ENCODE measurements at places on chromosomes 6 and 20.
A peak's percentile ranks its signal among the peaks of the same experiment; 100 is the strongest.

DNA sequence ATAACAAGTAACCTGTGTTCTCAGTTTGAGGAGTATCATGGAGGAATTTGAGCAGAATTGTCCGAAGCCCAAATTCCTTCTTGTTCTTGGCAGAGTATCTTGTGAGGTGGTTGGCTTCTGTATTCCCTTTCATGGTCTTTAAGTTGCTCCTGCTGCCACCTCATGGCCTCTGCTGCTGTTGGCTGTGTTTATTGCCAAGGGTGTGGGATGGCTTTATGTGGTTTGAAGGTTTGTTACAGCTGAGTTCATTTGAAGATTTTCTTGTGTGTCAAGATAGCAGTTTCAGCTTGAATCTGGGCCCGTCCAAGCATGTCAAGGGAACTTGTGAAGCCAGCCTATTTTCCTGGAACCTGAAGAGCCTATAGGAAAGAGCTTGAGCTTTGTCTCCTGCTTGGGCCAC lies 20.2 kb upstream of the TTK start:
- no peak for DNase-seq

DNA sequence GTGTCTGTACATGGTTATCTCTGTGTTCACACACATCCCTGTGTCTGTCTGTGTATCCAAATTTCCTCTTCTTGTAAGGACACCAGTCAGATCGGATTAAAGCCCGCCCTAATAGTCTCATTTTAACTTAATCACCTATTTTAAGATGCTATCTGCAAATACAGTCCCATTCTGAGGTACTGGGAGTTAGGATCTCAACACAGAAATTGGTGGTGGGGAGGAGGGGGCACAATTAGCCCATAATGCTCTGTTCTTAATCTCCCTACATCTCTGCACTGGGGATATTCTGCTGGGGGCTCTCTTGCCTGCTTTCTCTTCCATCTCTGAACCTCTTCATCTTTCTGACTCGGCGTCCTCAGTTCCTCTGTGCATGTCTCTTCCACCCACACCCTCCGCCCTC lies 320.7 kb downstream of the CDC5L start:
- no peak for DNase-seq

DNA sequence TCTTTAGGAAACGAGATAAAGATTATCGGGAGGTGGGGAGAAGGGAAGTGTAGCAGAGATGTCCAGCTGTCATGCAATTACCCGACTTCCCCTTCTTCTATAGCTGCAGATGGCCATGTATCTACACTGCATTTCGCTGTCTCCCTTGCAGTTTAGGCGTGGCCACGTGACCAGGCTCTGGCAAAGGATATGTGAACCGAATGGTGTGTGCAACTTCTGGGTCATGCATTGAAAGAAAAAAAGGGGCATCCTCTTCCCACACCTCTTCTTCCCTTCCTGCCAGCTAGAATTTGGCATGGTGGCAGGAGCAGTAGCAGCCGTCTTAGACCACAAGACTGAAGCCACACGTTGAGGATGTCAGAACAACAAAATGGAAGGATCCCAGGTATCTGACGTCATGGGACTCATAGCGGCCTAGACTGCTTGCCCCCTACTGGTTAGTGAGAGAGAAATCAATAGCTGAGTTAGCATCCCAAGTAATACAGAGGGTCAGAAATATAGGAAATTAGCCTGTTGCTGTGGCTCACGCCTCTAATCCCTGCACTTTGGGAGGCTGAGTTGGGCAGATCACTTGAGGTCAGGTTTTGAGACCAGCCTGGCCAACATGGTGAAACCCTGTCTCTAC lies 32.8 kb downstream of the TCF15 start:
- no peak for DNase-seq

GRCh38 chr6:3912361-3913076 lies 63.3 kb downstream of the FAM50B start:
- no peak for DNase-seq

- DNase-seq, result no peak
Measured at GRCh38 chr20:12824328-12825225, 184.2 kb upstream of the SPTLC3 start.

GRCh38 chr6:43712579-43712978 lies 25.0 kb upstream of the MRPS18A start:
- no peak for DNase-seq

DNA sequence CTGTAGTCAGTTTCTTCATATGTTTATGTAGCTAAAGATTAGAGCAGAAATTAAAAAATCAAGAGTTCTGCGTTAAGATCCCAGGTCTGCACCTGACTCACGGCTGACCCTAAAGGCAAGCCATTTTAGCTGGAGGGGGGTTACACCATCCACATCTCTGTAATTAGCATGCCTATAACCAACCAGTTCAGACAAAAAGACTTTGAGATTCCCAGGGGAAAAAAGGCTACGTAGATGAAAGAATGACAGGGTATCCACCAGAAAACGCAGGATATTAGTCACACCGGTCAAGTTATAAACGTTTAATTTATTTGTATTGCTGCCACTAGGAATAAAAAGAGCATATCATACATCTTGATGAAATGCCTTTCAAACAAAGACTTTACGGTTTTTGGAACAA lies 299.1 kb downstream of the FOXC1 start:
- DNase-seq, result no peak

DNA sequence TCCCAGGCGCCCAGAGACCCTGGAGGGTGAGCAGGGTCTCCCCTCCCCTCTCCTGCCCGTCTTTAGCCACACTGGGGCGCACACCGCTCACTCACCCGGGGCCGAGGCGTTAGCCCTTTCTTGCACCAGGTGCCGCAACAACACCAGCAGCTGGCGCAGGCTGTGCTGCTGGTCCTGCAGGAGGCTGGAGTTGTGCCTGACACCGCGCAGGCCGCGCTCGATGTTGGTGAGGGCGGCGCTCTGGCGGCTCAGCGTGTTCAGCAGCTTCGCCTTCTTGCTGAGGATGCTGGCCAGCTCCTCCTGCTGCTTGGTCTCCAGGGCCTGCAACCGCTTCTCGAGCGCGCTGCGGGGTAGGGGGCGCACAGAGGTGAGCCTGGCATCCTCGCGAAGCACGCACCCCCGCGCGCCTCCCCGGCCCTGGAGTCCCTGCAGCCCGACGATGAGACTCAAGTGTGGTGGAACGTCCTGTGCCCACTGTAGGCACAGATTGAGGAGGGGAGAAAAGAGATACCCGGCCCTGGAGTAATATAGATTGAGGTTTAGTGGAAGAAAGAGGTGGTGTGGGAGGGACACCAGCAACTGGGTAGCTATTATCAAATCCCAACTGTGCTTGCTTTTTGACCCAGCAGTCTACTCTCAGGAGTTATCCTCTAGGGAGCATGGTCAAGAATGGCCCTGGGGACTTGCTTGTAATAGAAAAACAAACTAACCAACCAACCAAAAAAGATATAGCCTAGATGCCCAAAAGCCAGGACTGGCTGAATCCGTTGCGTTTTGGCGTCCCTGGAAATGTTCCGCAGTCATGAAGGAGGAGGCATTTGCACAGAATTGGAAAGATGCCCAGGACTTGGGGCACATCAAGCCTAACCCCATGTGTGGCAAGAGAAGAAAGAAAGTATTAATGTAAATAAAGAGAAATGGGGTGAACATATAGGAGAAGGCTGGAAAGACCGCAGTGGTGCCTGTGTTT lies 30.9 kb downstream of the ANGPT4 start:
- peak; percentile 10 for DNase-seq

- DNase-seq, result no peak
Measured at GRCh38 chr6:37038292-37039198, 33.1 kb downstream of the FGD2 start.

GRCh38 chr6:21582651-21583050 lies 10.9 kb upstream of the SOX4 start:
- DNase-seq, result no peak

DNA sequence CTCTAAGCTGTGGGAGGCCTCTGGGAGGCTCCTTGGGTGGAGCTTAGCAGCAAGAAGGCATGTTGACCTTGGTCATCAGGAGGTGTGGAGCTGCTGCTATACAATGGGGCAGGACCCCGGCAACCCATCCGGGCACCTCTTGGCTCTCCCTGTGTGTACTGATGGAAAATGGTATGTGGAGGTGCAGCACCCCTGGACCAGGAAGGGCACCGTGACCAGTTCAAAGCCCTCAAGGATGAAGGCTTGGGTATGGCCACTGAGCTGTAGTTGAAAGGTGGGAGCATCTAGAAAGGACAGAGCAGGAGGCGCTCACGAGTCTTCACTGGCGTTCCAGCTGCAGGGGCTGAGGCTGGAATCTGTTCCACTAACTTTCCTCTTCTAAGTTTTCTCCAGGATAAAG lies 6.7 kb upstream of the IRF4 start:
- no peak for DNase-seq

- DNase-seq, result no peak
Measured at GRCh38 chr6:134357022-134357487, 39.1 kb upstream of the SGK1 start.

DNA sequence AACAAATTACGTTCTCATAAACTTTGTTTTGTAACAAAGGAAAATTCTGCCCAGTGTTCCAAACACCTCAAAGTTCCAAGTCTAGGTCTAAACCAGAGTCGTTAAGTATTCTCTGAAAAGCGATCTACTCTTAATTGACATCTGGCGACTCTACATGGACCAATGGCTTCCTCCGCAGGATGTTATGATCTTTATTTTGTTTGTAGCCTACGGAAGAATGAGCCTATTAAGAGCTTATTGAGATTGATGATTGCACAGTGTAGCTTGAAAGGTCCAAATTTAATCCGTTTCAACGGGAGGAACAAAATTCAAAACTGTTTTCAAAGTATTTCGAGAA lies 61.1 kb downstream of the FAM217A start:
- DNase-seq, result peak; percentile 35

- DNase-seq, result no peak
Measured at GRCh38 chr20:62172666-62173065, 10.2 kb upstream of the MTG2 start.

- DNase-seq, result no peak
Measured at GRCh38 chr6:61210549-61210948, 1075.5 kb downstream of the KHDRBS2 start.

- peak; percentile 51 for DNase-seq
Measured at GRCh38 chr6:11828262-11828870, 49.8 kb upstream of the ADTRP start.

- no peak for DNase-seq
Measured at GRCh38 chr6:150214310-150214709, 71.5 kb downstream of the PPP1R14C start.

- no peak for DNase-seq
Measured at GRCh38 chr6:15421945-15422733, 176.3 kb downstream of the JARID2 start.

GRCh38 chr6:18259675-18260447 lies 4.5 kb downstream of the DEK start:
- no peak for DNase-seq

DNA sequence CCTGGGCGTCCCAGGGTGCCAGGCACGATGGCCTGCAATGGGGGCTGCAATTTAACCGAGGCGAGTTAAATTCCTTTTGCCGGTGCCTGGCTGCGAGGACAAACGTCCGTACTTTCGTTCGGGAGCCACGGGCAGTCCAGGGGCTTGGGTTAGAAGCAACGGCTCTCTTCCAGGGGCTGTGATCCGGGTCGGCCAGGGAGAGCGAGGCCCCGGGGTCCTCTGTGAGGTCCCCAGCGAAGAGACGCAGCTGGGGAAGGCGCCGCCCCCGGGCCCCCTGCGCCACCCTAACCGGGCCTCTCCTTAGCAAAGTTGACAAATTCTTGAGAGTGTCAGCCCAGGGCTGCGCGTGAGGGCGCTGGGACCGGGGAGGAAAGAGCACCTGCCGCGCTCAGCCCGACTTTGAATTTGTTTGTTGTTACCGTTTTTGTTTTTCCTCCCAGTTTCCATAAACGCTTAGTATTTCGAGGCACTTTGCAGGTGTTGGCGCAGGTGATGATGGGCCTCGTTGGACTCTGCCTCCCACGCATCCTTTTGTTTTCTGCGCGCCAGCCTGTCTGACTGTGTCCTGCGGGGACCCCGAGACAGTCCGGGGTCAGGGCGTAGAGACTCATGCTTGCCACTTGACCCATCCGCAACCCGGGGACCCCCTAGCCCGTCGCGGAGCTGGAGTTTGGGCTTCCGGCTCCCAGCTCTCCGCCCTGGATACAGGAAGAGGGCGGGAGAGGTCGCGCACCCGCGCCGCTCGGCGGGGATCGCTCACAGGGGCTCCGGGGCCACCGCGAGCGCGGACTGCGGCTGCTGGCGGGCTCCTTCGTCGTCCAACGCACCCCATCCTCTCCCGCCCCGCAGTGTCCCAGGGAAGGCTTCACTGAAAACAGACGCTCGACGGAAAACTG lies 5.8 kb downstream of the OLIG3 start:
- no peak for DNase-seq

DNA sequence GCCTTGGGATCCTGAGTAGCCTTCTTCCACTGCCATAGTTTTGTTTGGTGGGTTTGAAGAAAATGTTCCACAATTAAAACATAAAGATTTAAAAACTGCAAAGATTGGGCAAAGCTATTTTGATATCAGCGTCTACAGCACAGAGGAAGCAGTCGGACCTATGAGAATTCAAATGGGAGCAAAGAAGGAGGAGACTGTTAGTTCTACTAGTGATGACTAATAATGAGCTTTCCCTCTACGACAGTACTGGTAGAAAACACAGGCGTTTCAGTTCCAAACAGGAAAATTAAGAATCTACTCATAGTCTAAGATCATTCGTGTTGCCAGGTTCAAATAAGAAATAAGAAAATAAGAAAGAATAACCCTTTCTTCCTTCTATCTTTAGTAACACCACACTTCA lies 121.2 kb downstream of the INSM1 start:
- no peak for DNase-seq

- DNase-seq, result no peak
Measured at GRCh38 chr6:156864557-156864956, 87.4 kb downstream of the ARID1B start.

DNA sequence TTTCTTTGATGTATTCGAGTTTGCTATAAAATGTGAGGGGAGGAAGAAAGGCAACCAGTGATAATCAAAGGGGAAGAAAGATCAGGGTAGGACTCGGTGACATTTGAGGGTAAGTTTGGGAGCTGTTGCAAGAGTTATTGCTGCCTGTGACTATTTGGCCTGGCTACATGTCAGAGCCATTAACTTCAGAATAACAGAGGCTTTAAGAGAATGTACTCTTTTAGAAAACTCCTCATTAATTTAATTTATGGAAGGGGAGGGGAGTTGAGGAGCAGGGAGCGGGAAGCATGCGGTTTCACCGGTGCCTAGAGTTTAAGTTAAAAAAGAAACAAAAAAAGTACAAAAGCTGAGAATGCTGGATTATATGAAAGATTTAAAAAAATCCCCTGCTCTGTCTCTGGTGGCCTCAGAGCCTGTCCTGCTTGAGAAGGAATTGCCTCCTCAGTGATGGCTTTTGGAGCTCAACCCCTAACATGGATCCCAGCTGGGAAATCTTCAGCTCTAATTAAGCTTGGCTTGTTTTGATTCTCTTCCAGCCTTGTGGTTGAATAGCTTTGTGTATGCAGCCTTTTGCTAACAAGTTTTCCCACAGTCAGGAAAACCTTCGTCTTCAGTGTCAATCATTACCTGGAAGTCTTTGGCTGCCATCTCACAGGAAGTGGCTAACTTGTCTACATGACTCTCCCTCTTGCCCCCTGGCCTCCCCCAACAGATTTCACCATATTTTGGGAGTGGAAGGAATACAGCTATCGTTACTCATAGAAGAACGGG lies 238.2 kb downstream of the SOX4 start:
- peak; percentile 91 for DNase-seq

DNA sequence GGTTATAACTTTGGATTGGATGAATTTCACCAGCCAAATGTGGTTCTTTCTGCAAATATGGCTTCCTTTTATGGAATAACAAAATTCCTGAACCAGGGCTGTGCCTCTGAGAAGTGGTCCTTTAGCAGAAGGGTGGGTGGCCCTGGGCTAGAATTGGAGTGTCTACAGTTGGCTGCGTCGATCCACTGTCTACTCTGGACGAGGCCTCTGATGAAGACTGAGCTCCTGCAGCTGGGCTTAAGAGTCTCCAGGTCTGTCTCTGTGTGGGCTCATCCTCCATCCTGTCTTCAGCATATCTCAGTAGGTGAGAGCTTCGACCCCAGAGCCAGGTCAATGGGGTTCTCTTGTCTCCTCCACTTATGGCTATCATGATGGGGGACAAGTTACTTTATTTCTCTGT lies 166.3 kb upstream of the PMEPA1 start:
- no peak for DNase-seq
